Nucleus accumbens (tissue), 56 donors: ENCODE measurements at places on chromosomes 11 and 22.

GRCh38 chr22:45998638-45999378, 21.8 kb upstream of the WNT7B start:
- no peak for DNase-seq

DNA sequence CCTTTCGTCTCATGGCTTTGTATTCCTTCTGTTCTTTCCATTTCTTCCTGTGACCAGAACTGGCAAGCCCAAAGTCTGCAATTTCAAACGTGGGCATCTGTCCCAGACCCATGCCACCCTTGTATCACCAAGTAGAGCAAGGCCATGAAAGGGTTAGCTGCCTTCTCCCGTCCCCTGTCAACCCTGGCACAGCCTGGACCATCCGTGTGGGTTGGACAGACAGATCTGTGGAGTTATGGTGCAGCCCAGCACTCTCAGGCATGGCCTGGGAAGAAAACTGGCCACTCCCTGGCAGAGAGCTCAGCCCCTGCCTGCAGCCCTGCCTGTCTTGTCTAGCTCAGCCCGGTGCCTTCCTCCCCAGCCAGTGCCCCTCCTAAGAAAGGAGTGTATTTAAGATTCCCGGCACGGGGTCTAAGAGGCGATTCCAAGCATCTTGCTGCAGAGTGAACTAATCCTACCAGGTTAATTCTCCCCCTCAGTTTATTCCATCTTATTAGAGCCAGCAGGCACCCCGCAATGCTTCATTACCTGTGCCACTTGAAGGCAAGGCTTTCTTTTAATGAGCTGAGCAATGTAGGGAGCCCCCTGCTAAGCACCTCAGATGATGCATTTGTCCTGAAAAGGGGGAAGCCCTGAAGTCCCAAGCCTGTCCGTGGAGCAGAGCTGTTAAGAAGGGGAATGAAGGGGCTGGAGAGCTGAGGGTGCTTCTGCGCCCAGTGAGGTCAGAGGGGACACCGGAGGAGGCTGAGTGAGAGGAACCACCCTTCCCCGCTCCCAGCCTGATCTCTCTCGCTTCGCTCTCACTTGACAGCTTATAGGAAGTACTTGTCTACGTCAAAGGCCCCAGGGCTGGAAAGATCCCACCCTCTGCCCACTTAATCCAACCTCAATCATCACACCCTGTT, 130.6 kb downstream of the SPATA19 start:
- DNase-seq: no peak

- DNase-seq: no peak
Observed at GRCh38 chr11:111066846-111067245, 178.7 kb upstream of the POU2AF2 start.

DNA sequence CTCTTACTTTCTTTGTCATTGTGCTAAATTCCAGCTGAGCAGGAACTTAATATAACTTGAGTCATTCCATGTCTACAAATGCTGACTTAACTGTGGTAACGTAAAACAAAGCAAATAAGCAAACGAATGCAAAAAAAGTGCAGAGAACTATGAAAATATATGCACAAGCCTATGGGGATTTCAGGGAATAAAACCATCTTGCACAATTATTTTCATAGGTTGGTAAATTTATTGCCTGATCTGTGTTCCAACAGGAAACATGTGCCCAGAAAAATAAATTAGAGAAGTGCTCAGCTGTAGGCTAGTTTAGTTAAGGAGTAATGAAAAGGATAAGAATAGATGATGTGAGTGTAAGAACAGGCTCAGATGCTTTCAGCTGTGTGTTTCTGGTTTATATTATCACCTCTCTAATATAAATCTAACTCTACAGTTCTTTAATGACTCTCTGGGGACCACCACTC, 1169.3 kb downstream of the LRRC4C start:
- no peak for DNase-seq

GRCh38 chr11:35393098-35393497, 26.3 kb downstream of the SLC1A2 start:
- DNase-seq: no peak

GRCh38 chr11:41245704-41246398, 213.6 kb downstream of the LRRC4C start:
- no peak for DNase-seq

DNA sequence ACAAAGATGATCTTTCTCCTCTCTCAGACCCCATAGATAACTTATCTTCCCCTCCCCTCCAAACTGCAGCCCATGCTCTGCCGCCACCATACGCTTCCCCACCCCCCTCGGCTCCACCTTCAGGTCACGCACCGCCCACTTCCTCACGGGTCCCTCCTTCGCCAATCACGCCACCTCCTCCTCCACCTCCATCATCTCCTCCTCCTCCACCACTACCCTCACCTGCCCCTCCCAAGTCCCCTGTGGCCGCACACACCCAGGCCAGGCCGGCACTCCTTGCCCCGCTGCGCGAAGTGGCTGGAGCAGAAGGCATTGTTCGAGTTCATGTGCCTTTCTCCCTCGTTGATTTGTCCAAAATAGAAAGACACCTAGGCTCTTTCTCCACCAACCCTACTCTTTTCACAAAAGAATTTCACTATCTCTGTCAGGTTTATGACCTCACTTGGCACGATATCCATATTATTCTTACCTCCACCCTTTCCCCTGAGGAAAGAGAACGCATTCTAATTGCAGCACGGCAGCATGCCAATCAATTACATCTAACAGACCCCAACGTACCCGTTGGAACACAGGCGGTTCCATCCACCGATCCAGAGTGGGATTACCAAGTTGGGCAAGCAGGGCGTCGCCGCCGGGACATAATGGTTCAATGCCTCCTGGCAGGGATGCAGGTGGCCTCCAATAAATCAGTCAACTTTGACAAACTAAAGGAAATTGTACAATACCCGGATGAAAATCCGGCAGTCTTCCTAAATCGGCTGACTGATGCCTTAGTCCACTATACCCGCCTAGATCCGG, 12.3 kb upstream of the OR56A3 start:
- DNase-seq: no peak

DNA sequence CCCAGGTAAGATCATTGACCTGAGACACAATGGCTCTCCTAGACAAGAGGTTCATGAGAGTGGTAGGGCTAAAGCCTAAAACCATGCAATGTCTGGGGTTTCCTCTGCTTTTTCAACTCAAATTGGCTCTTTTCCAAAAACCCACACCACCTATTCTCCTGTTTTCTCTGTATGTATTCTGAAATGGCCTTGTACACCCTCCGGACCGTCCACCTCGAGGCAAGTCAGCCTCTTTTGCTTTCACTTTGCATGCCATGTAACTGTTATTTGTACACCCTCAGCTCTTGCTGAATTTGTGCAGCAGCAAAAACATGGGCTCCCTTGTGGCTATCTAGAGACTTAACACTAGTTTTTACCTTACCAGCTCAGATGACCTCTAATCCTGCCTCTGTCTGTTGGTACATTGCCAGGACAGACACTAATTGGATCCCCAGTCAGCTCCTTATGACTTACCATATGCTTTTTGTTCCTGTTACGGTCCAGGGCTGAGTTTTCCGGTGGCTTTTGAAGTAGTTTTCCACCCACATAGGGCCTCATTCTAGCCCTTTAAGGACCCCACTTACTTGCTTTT, 288.0 kb downstream of the SBF2 start:
- no peak for DNase-seq

DNA sequence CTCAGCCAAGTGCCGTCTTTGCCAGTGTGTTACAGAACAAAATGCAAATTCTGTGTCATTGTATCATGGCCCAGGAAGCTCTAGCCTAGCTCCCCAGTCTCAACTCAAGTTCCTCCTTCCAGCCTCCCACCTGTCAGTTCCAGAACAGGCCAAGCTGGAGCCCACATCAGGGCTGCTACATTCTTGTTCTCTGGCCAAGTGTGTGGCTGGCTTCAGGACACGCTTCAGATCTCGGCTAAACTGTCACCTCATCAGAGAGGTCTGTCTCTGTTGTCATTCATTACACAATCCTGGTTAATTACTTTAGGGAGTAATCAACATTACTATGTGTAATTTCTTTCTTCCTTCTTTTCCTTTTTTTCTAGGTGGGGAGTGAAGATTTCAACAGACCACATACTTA, 347.0 kb upstream of the SYN3 start:
- no peak for DNase-seq

DNA sequence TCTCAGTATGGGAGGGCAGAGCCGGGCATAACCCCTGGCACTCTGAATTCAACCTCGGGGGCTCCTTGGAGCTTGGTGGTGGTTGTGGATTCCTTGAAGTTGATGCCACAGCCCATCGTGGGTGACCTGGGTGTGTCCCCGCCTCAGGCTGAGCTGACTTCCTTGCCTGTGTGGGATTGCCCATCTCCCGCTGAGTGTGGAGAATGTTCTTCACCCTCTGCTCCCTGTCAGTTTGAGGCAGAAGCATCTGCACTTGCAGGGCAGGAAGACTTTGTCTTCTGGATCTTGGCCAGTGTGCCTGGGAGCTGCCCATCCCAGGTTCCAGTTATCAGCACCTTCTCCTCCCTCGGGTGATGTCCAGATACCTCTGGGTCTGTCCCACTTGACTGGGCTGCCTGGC, 25.3 kb downstream of the CD82 start:
- DNase-seq: no peak

- DNase-seq: no peak
Observed at GRCh38 chr22:19885841-19886592, 31.3 kb upstream of the GNB1L start.

GRCh38 chr11:46381819-46382645, 563 bp downstream of the MDK start:
- no peak for DNase-seq

- no peak for DNase-seq
Observed at GRCh38 chr22:22818861-22819855, 68.5 kb upstream of the IGLL5 start.

GRCh38 chr11:95884376-95884775, 39.5 kb downstream of the MTMR2 start:
- DNase-seq: no peak

DNA sequence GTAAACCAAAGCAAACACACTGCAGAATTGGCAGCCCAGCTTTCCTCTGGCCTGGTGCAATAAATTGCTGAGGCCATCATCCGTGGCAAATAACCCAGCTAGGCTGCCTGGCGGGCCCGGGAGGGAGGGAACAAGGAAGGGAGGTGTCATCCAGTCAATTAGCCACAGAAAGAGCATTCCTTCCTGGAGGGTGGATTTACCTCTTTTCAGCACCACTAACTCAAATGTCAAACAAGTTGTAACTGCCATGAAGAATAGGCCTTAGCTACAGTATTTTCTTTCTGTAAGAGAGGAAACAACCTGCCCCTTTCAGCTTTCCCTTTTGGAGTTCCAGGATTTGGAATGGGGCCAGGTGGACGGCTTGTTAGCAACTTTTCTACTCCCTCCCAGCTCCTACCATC, 163.8 kb upstream of the BDNF start:
- no peak for DNase-seq

GRCh38 chr11:27416568-27417176, 53.7 kb upstream of the CCDC34 start:
- no peak for DNase-seq

DNA sequence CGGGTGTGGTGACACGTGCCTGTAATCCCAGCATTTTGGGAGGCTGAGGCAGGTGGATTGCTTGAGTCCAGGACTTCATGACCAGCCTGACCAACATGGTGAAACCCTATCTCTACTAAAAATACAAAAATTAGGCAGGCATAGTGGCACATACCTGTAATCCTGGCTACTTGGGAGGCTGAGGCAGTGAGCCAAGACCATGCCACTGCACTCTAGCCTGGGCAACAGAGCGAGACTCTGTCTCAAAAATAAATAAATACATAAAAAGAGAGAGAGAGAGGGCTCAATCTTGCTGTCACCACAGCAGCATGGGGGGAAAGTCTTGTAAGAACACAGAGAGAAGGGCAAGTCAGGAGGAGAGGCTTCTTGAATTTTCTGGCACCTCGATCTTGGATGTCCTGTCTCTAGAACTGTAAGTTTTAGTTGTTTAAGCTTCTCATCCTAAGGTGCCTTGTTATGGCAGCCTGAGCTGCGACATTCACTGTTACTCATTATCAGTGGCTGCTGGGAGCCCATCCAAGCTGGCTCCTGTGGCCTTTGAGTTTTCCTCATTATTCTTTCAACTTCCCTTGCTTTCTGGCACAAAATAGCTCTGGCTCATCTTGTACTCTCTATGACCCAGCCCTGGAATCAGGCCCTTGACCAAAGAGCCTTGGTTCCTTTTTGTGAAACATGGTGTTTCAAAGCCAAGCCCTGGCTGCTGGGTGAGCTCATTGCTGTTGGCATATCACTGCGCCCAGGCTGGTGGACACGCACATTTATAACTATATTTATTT, 8.0 kb upstream of the PSMC3 start:
- DNase-seq: peak; percentile 22

- DNase-seq: no peak
Observed at GRCh38 chr11:74269161-74269811, 42.2 kb downstream of the P4HA3 start.

GRCh38 chr22:32208681-32209080, 3.8 kb upstream of the RFPL2 start:
- DNase-seq: no peak

DNA sequence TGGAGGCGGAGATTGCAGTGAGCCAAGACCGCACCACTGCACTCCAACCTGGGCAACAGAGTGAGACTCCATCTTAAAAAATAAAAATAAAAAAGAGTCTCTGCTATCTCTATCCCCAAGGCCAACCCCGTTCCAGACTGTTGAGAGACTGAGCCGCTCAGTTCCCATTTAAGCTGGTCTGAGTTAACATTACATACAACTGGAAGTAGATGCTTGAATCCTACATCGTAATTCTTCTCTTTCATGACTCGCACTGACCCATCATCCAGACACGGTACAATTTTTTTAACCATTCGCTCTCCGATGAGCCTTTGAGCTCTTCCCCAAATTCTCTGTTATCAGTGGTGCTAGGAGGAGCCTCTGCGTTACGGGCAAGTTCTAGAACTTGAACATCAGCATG, 4.9 kb upstream of the CYTH4 start:
- no peak for DNase-seq

DNA sequence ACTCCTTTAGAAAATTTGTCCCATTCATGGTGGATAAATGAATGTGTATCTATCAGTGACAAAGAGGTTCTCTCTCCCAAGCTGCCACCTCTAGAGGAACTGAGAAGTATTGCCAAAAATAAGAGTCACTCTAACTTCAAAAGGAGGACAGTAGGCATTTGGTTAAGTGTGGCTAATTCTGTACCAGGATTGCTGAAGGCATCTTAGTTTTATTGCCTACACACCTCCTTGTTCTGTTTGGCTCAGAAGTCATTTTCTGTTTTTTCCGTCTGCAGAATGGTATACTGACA, 189.0 kb upstream of the MPPED2 start:
- DNase-seq: no peak

- DNase-seq: no peak
Observed at GRCh38 chr11:44309478-44310205, at the start of gene ALX4. ALX4 (minus strand) TSS chr11:44310139; CDS start chr11:44310062, 77 bp downstream.

- no peak for DNase-seq
Observed at GRCh38 chr11:64286801-64287159, 1.1 kb downstream of the GPR137 start.

DNA sequence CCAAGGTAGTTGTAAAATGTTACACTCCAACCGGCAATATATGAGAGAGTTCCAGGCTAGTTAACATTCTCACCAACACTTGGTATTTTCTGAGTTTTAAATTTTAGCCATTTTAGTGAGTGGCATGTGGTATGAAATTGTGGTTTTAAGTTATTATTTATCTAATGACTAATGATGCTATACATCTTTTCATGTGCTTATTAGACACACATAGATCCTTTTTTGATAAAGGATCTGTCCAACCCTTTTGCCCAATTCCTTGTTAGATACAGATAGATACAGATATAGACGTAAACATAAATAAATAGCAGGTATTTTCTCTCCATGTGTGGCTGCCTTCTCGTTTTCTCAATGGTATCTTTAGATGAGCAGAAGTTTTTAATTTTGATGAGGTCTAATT, 39.3 kb downstream of the ALKBH8 start:
- DNase-seq: no peak

- DNase-seq: peak; percentile 86
Observed at GRCh38 chr22:46054091-46055073, 77.4 kb upstream of the WNT7B start.

GRCh38 chr22:30249049-30250038, 2.8 kb upstream of the LIF start:
- no peak for DNase-seq
